ENCODE measurements at places on chromosomes 5 and 9.

DNA sequence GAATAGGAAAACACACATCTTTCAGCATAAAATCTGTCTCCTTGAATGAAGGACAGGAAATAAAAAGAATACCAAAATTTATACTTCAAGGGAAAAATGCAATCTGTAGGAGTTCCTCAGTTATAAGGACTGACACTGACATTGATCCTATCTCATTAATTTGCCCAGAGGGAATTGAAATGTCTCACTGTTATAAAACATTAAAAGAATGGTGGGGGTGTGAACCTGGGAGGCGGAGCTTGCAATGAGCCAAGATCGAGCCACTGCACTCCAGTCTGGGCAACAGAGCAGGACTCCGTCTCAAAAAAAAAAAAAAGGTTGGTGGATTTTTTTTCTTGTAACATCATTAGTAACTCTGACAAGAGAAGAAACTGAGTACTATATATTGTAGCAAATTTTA, 60.8 kb downstream of the TTLL11 start:
- DNase-seq = no peak

GRCh38 chr9:124149992-124150391, 107.8 kb upstream of the NEK6 start:
- no peak for DNase-seq

- DNase-seq = no peak
Measured at GRCh38 chr5:118952992-118953651, 35.2 kb downstream of the DTWD2 start.

DNA sequence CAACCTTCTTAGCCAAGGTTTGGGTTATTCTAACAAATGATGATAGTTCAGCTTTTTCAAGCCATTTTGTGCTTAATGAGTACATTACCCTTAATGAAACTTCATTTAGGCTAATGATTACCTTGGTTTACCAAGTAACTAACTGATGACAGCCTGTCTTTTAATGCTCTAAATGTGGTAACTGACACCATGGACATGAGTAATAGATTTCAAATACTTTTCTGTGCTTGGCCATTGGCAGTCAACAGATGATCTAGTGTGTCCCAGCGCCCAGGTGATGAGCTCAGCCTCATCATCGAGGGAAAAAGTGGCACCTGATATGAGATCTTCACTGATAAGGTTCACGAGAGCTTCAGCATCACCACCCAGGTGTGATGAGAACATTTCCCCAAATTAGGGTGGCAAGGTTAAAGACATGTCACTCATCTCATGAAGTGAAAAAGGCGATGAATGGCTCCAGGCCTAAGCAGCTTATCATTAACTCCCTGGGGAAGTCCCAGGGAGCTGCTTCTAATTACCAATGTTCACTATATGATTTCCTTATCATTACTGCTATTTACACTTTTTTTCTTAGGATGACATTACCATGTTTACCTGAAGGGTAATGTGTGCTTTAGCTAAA, 296.0 kb downstream of the SPOCK1 start:
- no peak for DNase-seq

- DNase-seq = no peak
Measured at GRCh38 chr9:86445671-86446070, 91.5 kb upstream of the TUT7 start.

- no peak for DNase-seq
Measured at GRCh38 chr9:86747711-86748110, 199.6 kb downstream of the GAS1 start.

DNA sequence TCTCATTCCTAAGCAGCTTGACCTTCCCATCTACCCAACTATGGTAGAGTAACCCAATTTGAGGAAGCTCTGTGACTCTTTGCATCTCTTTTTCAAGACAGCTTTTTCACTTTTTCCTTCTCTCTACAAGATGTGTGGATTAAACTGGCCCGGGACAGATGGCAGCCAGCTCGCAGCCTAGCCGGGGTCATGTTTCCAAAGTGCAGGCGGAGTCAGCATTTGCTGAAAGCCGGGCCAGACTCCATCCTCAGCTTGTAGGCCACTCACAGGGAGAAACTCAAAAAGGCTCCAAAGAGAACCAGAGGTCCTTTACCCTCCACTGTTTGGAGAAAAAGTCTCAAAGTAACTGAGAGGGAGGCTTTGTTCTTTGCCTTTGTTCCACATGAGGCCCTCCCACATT, 286.8 kb upstream of the PANK3 start:
- DNase-seq = no peak

GRCh38 chr9:120532475-120532874, 47.5 kb downstream of the CDK5RAP2 start:
- DNase-seq = no peak

DNA sequence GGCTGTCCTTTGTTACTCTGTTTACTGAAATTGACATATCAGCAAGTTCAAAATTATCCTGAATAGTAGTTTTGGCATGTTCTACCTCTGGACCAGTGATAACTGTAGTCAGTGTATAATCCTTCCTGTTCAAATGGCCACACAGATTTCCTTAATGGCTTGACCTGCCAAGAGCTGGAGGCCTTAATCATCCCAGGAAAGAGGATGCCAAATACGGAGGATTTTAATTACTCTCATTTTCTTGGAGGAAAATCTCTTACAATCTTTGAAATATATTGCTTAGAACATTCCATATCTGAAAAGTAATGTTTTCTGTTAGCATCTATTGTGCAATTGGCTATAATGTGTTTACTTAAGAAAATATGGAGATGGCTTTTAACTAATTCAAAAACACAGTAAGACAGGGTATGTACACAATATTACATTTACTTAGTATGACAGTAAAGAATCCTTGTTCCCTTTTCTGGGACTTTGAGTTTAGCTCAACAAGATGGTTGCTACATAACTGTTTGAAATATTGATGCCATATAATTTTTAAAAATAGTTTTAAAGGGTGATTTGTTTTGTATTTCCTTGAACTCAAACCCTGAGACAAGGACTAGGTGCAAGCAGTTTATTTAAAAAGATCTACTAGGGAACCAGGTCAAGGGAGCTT, 68.9 kb upstream of the SELENOP start:
- DNase-seq = no peak

- no peak for DNase-seq
Measured at GRCh38 chr5:125151150-125151900, 404.9 kb upstream of the ZNF608 start.

GRCh38 chr5:58069846-58070245, 390.0 kb downstream of the PLK2 start:
- no peak for DNase-seq

DNA sequence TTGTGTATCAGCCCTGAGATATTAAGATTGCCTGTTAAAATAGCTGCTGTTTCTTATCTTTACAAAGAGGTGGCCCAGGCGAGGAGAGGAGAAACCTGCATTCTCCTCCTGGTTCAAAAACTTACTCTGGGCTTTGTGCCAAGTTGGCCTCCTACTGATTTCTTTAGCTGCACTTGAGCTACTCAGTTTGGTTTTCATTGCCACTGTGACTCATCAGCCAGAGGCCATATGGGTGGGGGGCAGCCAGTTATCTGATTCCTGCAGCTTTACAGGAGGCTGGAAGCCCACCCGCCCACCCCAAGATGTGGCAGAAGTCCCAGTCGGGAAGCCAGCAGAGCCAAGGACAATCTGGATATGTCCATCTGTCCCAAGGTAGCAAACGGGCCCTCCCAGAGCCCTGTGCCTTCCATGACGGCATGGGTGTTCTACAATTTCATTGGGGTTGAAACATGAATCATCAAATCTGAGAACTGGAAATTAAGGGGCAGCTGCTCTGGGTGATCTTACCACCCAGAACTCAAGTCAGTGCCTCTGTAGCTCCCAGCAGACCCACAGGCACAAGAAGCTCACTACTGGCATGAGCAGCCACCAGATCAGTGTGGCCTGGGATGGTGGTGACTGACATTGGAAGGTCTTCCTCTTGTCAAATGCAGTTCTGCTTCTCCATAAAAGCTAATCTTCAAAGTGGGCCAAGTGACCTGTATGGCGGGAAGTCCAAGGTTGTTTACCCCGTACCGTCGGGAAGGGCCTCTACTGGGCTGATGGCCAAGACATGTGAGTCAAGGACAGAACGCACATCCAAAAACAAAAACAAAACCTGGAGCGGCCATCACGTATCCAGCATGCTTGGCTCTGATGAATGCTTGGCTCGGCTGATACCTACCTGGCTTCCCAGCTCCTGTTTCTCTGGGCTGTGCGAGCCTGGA, 15.6 kb downstream of the FCN2 start:
- no peak for DNase-seq

DNA sequence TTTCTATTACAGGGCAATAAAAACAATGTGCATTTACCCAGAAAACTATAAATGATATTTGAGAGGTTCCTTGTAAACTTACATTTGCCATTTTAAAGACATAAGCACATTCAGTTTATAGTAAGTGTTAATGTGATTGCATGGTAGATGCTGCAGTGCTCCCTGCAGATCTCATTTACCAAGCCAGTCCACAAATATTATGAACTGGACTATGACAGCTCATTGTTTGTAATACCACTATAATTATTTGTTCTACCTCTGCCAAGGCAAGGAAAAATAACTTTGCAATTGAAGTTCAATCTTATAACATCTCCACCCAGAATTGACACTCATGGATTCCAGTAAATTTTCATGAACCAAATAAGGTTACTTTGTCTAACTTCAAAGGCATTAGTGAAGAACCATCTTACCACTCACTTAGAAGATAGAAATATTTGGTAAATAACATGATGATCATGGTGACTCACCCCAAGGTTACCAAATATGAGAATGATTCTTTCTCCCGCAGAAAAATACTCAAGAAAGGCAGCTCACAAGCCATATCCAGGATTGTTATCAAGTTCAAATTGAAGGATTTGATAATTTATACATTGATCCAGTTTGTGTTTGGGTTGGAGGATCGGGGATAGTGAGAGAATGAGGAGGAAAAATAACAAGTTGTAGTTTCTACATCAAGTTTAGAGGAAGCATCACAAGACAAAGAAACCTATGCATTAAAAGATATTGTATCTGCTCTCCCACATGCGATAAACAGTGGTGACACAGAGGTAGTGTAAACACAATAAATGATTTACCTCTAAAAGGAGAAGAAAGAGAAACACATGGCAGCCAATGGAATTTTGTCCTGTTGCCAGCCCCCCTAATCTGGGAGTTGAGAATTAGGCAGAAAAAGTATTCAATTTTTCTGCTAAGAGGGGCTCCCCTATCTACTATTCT, 29.5 kb downstream of the CDH9 start:
- DNase-seq = no peak

DNA sequence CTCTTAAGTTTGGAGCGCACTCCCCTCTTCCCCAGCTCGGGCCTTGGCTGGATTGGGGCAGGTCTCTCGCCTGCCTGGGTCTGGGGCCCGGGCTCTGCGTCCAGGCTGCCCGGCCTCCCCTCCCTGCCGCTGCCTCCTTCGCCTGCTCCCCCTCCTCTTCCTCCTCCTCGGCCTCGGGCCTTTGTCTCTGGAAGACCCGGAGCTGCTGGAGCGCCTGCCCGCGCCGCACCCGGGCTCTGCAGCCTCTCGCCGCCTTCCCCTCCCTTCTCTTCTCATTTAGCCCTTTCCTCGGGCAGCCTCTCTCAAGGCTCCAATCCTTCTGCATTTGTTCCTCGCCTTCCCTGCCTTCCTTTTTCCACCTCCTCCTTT, 218.5 kb downstream of the C9orf50 start:
- DNase-seq = no peak

DNA sequence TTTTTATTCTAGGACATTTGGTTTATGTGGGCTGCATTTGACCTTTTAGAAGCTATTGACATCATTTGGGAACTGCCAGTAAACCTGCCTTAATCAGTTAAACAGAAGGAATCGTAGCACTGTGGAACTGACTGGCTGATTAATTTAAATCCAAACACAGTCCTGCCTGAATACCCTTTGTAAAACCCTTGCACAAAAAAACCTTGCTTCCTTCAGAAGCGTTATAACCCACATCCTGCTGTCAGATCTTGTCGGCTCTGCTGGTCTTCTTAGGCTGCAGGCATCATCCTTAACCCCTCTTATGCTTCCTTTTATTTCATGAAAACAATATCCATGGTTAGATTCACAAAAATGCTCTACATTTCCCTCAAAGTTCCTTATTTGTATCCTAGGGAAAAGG, 46.3 kb downstream of the PAM start:
- no peak for DNase-seq

DNA sequence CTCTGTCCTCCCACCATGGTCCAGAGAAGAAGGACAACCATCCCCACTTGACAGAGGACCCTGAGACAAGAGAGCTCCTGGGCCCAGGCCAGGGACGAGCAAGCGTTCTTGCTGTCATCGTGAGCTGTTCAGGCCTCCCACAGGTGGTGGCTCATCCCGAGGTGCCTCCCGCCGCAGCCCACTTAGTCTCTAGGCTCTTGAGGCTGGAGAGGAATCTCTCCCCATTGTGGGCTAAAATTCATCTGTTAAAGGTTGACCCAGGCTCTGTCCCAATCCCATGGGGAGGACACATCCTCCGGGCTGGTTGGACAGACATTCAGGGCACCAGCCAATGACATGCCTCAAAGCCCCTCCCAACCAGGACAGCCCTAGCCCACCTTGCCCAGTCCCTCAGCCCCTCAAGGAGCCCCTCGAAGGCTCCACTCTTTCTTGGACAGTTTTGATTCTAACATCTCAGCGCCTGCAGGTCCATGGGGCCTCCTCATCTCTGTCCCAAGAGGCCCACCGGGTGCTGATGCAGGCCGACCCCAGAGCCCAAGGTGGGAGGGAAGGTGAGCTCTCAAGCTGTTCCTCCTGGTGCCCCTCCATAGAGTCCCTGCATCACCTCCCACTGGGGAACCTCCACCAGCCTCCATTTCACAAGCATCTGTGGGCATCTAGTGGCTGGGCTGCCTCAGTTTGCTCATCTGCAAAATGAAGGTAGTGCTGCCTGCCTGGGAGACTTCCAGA, 52.9 kb downstream of the BARX1 start:
- DNase-seq = no peak

DNA sequence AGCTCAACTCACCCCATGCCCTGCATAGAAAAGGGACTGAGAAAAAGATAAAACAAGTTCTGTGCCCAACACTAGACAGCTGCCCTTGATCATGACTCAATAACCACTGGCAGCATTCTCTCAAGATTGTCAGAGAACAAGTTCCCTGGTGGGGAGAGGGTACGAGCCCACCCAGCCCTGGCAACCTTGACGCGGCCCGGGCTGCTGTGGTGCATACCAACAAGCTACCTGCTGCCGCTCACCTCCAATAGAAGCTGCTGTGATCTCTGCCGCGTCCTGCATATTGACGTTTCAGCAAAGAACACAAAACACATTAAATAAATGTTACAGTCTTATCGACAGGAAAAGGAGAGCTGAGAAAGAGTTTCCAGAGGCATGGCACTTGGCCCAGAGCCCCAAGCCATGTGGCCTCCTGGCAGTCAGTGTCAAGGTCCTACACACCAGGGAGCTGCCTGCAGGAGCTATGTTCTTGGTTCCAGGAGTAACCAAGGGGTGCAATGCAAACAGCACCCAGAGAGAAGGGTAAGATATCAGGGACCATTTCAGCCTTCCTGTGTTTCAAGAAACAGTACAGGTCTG, 28.3 kb downstream of the WHRN start:
- no peak for DNase-seq

- DNase-seq = no peak
Measured at GRCh38 chr9:20788526-20789451, 104.7 kb downstream of the FOCAD start.

DNA sequence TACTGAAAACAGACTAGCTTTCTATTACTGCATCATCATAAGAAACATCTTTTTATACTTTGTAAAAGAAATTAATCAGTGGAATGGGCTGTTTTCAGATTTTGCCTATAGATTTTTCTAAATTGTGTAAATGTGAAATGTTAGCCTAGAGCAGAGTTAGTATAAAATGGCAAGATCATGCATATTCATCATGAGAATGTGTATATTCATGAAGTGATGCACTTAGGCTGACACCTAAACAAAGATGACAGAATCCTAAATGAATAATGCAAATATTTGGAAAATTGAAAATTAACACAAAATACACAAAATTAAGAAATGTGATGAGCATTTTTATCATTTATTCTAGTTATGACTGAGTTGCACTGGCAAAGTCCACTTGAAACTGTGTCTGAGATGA, 57.2 kb downstream of the SPTLC1 start:
- no peak for DNase-seq
